NCI-H748 treated with DMSO at 0.1 percent for 48 hours (cell line): ENCODE measurements at places on chromosomes 1 and 21.

DNA sequence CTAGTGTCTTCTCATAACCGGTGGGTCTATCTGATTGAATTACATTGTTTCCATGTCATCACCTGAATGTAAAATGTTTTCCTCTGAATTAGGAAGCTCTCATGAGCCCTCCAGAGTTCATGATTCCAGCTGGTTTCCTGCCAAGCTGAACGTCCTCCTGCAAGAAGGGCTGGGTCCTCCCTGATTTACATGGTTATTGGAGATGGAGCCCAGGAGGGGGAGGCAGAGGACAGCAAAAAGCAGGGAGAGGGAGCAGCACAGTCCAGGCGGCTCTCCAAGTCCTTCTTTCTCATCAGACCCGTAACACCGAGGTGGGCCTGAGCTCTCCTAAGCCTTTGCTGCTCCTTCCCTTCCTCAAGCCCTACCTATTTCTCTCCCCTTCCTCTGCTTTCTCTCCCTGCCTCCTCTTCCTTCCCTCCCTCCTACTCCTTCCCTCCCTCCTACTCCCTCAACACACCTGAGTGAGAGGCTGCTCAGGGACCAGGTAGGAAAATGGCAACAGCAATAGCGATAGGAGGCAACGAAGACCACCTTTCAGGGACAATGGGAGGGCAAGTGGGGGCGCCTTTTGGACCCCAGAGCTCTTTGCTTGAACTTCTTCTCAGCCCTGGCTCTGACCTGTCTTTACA, 265.9 kb downstream of the PRDM2 start:
- peak; percentile 66 for DNase-seq

- DNase-seq: no peak
Measured at GRCh38 chr1:21946836-21947587, 9.9 kb upstream of the HSPG2 start.

DNA sequence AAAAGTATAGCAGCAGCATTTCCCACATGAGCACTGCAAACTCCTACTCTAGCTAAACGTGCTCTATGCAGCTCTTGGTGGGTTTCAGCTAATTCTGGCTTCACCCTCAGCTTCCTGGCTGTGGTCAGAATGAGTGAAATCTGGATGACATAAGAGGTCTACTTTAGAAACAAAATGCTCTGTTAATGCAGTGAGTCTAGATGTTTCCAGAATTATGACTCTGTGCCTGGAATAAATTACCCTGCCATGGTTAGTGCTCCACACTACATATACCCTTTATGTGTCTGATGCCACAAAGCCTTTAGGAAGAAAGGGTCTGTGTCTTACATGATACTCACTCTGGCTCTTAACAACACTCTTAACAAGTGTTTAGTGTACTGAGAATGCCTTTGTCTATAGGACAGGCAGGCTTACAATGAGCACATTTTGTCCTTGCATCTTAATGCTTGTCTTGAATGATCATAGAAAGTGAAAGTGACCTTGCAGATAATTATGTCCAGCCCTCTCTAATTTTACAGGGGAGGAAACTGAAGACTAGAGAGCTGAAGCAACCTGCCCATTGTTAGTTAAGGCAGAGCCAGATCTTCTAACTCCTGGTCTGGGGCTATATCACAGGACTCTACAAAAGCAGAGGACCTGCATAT, 9.2 kb downstream of the S100A10 start:
- DNase-seq: no peak

DNA sequence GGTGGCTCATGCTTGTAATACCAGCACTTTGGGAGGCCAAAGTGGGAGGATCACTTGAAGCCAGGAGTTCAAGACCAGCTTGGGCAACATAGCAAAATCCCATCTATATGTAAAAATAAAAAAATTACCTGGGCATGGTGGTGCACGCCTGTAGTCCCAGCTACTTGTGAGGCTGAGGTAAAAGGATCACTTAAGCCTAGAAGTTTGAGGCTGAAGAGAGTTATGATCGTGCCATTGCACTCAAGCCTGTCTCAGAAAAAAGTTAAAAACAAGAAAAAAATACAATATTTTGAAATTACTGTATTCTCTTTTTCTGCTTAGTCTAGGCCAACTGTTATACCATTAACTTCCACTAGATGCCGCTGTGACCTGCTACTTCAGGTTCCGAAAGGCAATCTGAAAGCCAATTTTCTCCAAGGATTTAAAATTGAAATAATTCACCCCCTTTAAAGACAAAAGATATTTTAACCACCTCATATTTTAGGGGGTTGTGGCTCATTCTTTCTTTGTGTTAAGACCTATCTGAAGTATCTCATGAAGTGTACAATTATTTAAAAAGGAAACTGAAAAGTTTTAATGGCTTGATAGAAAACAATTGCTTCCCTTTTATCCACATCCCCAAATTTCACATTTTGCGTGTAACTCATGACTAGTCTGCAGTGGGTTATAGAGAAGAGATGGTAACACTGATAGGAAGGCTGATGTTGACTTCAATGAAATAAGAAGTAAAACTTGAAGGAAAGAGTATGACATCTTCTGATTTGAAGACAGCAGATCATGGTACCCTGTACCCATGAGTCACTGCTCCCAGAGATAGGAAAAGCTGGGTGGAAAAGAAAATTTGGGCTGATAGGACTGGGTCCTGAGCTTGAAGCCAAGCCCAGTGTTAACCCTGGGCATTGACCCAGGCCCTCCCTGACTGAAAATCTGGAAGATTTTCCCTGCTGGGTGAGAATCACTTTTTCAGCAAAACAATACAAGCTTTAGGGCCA, 24.4 kb upstream of the CLDN14 start:
- peak; percentile 8 for DNase-seq

- no peak for DNase-seq
Measured at GRCh38 chr21:36479415-36480402, at the start of gene CLDN14. Gene CLDN14 (minus strand): TSS chr21:36480122. CDS start chr21:36461695, 18,427 bp downstream.

DNA sequence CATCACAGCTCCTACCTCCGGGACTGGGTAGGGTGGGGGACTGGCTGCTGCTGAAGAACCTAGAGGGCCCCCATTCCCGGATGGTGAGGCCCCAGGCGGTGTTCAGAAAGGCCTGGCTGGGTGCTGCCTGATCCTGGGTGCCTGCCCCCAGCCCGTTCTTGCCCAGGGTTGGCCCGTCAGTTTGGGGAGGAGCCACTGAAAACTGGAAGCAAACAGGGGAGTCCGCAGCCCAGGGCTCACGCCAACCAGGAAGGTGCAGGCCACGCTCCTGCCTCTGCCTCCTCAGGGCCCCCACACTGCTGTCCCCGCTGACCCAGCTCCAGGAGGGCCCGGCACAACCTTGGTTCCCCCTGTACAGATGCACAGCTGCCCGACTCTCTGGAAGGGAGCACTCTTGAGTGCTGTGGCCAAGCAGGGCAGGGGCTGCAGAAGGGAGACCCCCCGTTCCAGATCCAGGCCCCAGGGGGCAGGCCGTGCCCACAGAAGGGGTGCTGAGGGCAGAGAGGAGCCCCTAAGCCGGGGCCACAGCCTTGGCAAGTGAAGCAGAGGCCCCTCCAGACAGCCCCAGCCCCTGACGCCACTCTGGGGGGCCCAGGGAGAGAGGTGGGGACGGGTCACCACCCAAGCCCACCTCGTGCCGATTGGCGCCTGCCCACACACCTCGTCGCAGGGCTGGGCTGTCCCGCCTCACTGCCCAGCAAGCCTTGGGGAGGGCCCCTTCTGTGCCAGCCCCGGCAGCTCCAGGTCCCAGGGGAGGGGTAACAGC, 5.5 kb downstream of the C1QTNF12 start:
- no peak for DNase-seq

GRCh38 chr1:190904091-190904695, 426.5 kb upstream of the BRINP3 start:
- no peak for DNase-seq

GRCh38 chr1:152112101-152112884, 3.0 kb downstream of the TCHH start:
- no peak for DNase-seq

DNA sequence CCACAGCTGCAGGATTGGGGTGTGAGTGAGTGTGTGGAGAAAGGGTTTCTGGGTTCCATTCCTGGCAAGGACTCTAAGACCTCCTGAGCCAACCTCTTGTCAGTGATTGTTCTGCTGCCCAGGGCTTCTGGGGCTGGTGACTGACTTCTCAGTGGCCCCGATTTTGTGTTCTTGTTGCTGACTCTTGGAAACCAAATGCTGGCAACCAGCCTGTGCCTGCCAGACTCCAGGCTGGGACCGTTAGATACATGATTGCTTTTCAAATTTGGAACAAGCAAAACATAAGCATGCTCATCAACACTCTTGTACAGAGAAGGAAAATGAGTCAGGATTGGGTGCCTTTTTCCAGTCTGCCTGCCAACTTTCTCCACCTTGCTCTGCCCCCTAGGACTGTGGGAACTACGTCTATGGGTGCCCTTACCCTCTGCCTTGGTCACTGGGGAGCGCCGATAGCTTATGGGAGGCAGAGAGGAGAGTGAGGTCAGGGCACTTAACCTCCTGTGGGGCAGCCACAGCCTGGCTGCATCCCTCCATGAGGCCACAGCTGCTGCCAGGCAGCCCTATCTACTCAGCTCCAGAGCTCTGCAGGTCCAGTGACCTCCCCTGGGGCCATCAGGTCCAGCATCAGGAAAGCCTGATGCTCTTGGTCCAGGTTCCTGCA, 39.3 kb upstream of the EPS8L3 start:
- no peak for DNase-seq

- DNase-seq: no peak
Measured at GRCh38 chr1:51950701-51951100, 39.8 kb downstream of the RAB3B start.

GRCh38 chr1:232611834-232612233, 18.1 kb downstream of the SIPA1L2 start:
- no peak for DNase-seq

DNA sequence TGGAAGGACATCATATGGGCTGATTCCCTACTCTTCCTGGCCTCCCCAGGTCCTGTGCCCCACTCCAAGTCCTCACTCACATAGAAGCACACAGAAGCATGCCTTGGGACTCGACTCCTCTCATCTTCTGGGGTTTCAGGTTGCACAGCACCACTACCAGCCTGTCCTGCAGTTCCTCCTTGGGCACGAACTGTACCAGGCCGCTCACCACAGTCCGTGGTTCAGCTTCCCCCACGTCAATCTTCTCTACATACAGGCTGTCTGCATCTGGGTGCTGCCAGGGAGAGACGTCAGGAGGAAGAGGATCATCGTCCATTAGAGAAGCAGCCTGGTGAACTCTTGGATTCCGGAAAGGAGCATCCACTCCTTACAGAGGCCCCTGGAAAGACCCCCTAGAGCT, 37.2 kb downstream of the YARS1 start:
- DNase-seq: no peak

GRCh38 chr1:1899266-1899966, 8.5 kb upstream of the GNB1 start:
- DNase-seq: no peak

DNA sequence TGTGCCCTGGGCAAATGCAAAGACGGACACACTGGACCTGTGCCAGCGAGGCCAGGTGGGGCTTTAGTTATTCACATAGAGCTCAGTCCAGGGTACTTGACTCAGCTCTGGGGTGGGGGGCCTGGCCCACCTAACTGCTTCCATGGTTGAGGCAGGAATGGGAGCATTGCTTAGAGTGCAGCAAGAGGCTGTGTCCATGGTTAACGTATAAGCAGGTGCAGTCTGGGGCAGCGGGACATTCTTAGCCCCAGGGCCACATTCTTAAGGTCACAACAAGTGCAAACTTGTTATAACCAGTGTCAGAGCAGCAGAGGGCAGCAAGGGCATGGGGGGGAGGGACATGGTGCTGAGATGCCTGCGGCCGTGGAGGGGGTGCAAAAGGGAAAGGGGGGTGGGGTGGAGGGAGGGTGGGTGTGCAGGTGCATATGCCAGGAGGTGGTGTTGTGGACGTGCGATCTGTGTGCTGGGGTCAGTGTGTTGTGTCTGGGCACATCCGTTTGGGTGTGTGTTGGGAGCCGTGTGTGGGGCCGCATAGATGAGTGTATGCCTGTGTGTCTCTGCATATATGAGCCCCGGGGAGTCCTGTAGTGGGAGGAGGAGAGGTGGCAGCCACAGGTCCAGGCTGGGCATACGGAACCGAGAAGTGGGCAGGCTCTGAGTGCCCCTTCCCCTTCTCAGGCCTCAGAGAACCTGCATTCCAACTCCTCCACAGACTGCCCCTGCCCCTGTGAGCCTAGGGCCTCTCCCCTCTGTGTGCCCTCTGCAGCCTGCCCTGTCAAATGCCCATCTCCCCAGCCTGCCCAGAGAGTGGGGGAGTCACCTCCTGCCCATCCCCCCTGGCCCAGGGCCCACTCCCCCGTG, 8.4 kb downstream of the KCNJ10 start:
- no peak for DNase-seq

DNA sequence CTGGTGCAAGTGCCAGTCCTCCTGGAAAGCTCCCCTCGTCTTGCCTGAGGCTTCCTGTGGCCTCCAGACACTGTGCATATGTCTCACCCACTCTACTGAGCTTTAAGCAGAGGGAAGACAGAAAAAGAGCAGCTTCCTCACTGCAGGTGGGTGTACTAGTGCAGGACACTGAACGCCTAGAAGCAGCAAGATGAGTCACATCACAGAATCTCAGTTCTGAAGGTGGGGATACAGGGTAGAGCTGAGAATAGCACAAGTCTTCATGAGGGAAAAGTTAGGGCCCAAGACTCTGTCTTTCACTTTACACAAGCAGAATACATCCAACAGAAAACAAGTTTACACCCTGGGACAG, 37.4 kb downstream of the PCAT6 start:
- DNase-seq: no peak

- DNase-seq: no peak
Measured at GRCh38 chr21:27060190-27060589, 93.3 kb upstream of the ADAMTS5 start.

DNA sequence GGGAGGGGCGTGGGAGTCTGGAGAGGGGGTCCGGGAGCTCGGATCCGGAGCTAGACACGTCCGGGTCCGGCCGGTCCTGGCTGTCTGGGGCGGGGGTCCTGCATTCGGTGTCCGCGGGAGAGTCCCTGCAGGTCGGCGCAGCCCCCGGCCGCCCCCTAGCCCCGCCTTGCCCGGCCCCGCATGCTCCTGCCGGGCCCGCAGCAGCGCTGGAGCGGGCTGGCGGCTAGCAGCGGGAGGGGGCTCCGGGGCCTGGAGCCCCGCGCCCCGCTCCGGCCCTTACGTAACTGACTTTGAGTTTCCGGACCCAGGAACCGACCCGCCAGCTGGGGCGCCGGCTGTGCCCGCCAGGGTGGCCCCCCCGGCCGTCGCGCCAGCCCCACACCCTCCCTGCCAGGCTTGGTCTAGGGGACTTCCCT, 26.9 kb upstream of the EPB41 start:
- DNase-seq: no peak

DNA sequence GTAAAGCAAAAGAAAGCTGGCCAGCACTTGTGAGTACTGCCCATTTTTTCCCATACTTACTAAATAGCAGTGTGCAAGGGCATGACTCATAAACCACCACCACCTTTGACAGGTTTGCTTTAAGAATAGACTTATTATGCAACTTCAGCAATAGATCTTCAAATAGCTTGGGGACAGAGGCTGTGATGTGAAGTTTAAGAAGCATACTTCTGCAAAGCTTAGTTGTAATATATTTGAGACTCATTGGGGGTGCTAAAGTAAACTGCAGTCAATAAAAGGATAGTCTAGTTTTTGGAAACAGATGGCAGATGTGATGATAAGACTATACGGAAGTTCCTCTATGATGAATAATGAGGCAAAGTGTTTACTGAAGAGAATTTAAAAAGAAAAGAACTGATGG, 210.0 kb downstream of the PLA2G4A start:
- no peak for DNase-seq

GRCh38 chr21:23496729-23497128, 2110.6 kb downstream of the MRPL39 start:
- DNase-seq: no peak

- peak; percentile 14 for DNase-seq
Measured at GRCh38 chr1:145918992-145919939, 749 bp upstream of the PEX11B start.
